ENCODE measurements at places on chromosomes 7 and 10.

- no peak for DNase-seq
Measured at GRCh38 chr10:118581340-118581739, 14.1 kb downstream of the PRLHR start.

GRCh38 chr10:110007161-110007700 lies 553 bp upstream of the ADD3 start:
- no peak for DNase-seq

DNA sequence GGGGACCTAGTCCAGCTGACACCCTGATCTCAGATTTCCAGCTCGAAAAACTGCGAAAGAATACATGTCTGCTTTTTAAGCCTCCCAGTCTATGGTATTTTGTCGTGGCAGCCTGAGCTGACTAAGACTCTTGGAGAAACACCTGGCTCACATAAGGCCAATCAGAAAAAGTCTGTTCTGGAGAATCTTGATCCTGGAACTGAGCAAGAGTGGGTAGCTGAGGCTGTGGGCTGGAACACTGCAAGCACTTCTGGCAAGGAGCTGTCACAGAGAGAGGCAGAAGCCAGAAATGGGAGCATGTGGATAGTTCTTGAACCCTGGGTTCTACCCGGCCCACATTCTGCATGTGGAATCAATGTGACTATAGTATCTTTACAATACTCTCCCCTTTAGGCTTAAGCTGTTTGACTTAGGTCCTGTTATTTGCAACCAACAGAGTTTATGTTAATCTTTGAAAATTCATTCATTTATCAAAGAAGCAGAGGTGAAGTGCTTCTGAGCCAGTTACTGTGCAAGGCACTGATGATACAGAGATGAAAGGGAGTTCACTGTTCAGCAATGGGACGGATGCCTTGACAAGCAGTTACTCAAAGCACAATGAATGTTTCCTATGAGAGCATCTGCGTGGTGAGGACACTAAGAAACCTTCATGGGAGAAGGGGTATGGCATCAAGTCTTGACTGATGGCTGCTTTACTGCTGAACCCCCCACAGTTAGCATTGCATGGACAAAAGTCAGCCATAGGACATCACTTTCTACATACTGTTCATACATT lies 4.4 kb upstream of the C10orf90 start:
- DNase-seq, result no peak

DNA sequence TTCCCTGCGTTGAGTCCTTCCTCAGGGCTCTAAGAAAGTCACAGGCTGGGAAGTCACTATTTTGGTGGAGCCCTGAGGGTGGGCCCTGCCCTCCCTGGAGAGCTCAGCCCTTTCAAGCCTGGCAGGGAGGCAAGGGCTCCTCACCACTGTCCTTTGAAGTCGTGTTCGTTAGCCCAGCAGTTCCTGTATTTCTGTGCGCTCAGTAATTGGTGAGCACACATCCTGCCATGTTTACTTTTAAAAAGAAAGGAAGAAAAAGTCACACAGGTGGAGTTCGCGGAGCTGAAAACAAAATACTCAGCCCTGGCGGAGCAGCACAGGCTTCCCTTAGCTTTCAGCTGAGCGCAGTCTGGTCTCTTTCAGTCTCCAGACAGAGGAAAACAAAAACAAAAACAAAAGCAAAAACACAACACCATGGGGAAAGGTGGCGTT lies 37.1 kb downstream of the PRKCQ start:
- DNase-seq, result no peak

DNA sequence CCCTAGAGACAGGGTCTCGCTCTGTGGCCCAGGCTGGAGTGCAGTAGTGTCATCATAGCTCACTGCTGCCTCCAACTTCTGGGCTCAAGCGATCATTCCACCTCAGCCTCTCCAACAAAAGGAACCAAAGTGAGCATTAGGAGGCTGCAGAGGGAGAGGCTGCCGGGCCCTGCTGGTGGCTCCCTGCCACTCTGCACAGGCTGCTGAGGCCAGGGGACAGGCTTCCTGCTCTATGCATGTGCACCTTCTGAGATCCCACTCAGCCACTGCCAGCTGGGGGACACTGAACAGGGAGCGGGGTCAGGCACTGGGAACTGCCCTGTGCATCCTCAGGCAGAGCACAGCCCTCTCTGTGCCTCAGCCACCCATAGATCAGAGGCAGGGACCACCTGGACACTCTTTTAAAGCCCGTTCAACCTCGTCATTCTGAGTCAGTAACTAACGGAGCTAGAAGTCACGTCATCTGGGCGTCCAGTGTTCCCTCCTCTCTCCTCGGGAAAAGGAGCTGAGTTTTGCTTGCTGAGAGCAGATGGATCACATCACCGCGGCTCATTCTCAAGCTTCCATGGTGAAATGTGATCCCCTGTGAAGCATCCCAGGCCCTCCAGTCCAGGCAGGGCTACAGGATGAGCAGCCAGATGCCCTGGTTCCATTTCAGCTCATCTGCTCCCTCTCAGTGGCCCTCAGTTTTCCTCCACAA lies 109.6 kb downstream of the MYL10 start:
- DNase-seq, result no peak

GRCh38 chr10:126844406-126844805 lies 60.8 kb upstream of the DOCK1 start:
- no peak for DNase-seq

- DNase-seq, result no peak
Measured at GRCh38 chr10:120574981-120575380, 118.0 kb downstream of the PLPP4 start.

DNA sequence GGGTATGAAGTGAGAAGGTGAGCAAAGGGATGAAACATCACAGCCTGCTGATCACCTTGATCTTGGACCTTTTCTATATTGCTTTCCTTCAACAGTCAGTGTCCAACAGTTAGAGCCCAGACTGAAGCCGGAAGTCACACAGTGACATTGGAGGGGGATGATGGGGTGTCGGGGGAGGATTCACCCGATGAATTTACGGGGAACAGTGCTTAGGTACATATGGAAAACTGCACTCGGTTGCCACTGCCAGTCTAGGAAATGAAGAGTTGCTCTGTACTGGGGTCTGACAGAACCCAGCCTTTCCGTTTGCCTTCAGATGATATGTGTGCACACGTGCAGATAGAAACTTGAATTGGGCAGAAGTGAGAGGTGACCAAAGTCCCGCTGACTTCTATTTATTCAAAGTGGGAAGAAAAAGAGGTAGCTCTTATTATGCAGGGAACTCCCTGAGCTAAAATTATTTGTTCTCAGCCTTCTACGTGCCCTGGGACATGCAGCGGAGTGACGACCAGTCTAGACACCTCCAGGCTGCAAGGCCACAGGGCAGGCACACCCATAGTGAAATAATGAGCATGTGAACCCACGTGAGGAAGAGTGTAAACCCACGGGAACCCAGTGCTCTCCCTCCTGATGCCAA lies 107.2 kb upstream of the INHBA start:
- DNase-seq, result no peak

Measured in NCI-H510A treated with DMSO at 0.1 percent for 48 hours (cell line).